Activated CD8-positive, alpha-beta memory T cell treated with anti-CD3 and anti-CD28 coated beads, Interleukin-2, amount 50 U/mL, for 4 hours (primary cell): ENCODE measurements at places on chromosomes 16 and 17.

- DNase-seq = no peak
Measured at GRCh38 chr17:68169840-68170239, 78.0 kb upstream of the AMZ2 start.

DNA sequence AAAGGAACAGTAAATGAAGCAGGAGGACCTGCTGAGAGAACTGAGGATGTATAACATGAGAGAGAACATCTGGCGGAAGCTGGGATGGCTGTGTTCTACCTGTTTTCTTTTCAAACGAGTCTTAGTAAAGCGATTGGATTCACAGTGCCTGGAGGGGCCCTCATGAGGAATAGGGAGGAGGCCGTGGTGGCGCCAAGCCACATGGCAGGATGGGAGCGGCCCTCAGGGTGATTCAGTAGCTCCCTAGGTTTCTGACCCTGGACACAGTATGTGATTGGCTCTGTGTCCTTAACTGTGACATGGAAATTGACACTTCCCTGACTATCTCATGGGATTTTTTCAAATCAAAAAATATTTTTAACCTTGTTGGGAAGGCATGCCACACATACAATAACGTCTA is 32.1 kb downstream of the USP43 start:
- DNase-seq = no peak

- no peak for DNase-seq
Measured at GRCh38 chr16:15542734-15543347, 100.1 kb downstream of the MARF1 start.

GRCh38 chr17:20315311-20315710 is 152.0 kb downstream of the LGALS9B start:
- no peak for DNase-seq

DNA sequence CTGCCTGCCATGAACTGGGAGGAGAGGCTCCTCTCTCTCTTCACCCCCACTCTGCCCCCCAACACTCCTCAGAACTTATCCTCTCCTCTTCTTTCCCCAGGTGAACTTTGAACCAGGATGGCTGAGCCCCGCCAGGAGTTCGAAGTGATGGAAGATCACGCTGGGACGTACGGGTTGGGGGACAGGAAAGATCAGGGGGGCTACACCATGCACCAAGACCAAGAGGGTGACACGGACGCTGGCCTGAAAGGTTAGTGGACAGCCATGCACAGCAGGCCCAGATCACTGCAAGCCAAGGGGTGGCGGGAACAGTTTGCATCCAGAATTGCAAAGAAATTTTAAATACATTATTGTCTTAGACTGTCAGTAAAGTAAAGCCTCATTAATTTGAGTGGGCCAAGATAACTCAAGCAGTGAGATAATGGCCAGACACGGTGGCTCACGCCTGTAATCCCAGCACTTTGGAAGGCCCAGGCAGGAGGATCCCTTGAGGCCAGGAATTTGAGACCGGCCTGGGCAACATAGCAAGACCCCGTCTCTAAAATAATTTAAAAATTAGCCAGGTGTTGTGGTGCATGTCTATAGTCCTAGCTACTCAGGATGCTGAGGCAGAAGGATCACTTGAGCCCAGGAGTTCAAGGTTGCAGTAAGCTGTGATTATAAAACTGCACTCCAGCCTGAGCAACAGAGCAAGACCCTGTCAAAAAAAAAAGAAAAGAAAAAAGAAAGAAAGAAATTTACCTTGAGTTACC is 36.7 kb upstream of the STH start:
- no peak for DNase-seq

- no peak for DNase-seq
Measured at GRCh38 chr17:41657176-41657754, 31.4 kb upstream of the EIF1 start.

DNA sequence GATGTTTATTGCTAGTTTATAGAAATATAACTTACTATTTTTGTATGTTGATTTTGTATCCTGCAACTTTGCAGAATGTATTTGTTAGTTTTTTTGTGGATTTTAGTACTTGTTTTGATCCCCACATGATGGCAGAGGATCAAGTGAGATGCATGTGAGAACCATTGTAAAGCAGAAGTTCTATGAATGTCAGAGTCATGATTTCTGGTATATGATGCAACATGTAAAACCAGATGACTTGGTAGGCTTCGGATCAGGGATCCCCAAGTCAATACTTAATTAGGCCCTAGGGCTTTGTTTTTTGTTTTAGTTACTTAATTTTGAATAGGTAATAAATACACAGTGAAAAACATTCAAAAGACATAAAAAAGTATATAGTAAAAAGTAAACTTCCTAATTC is 45.8 kb downstream of the ESRP2 start:
- no peak for DNase-seq

DNA sequence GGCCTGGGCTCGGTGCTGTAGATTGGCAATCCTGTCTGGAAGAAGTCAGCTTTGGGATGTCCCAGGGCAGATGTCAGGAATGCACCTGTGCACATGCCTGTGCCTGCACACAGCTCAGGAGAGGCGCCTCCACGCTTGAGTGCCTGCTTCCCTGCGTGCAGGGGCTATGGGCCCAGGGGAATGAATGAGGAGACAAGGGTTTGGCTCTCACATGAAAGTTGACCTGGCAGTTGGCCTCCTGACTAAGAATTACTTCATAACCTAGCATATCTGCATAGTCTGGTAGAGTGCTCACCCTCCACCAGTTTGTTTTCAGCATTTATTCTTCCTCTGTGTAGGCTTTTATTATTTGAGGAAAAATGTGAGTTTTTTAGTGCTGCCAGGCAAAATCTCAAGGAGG is 50.0 kb downstream of the PLD6 start:
- DNase-seq = no peak

DNA sequence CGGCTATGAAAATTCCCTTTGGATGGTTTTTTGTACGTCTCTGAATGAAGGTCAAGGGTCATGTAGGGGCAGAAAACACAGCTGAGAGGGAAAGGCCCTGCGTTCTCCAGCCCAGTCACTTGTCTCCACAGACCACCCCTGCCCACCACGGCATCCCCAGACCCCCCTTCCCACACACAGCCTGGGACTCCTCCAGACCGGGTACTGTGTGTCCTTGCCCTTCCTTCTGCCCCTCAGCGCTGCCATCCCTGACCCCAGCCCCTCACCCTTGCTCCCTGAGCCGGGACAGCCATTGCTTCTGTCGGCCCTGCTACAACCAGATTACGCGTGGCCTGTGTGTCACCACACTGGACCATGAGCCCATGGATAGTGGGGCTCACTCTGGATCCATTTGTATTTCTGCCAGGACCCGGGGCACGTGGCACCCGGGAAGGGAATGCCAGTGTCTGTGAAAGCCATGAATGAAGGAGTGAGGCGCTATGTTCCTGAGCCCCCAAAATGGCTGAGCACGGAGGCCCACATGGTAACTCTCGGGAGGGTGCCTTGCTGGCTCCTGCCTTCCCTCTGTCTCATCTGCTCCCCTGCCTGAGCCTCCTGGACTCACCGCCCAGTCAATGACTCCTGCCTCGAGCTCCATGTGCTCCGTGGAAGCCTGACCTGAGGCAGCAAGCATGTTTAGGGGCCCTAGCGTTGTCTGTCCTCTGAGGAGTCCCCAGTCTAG is 139.1 kb upstream of the FOXF1 start:
- no peak for DNase-seq

- no peak for DNase-seq
Measured at GRCh38 chr17:78873519-78874340, 29.3 kb downstream of the CEP295NL start.
